ENCODE measurements at places on chromosomes 5 and 9.

- DNase-seq = no peak
These were observed 78.3 kb upstream of the LIFR start for GRCh38 chr5:38634568-38635369.

DNA sequence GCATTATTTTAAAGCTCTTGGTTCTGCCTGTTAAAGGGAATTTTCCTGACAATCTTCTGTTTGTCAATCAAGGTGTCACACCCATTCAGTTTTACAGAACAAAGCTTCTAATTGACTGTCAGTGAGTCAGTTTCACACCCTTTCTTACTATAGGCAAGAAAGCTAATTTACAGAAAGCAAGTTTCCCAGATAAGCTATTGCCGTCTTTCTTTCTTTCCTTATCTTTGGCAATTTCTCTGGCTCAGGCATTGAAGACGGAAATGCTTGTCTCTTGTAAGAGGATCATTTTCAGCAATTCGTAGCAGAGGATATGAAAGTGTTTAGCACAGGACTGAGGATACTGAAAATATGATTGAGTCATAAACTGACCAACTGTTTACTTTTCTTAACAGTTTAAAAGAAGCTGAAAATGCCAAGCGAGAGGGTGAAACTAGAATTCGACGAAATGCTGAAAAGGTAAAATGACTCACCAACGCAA, 27.0 kb downstream of the SPINK5 start:
- DNase-seq = no peak

GRCh38 chr5:181223058-181223728, at the start of gene TRIM41:
Gene TRIM41, plus strand, starts transcription at chr5:181223281. Its CDS starts 719 bp downstream, at chr5:181224000.
- peak; percentile 95 for DNase-seq

GRCh38 chr9:83060556-83060955, 2.4 kb downstream of the RASEF start:
- no peak for DNase-seq

DNA sequence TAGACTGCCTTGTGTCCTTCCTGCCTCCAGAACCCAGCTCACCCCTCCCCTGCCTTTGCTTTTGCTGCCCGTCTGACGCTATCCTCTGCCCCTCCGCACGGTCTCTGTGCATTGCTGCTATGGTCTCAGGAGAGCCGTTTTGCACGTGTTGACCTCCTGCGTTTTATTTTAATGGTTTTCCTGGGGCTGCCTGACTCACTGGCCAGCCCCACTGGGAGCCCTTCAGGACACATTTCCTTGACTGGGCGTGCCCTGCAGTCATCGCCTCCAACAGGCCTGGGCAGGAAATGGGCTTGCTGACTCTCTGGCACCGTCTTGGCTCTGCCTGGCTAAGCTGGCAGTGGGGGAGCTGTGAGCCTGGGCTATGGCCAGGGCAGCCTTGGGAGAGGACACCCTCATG, 17.9 kb upstream of the ASS1 start:
- DNase-seq = no peak

GRCh38 chr5:126098330-126099017, 324.7 kb upstream of the GRAMD2B start:
- no peak for DNase-seq

DNA sequence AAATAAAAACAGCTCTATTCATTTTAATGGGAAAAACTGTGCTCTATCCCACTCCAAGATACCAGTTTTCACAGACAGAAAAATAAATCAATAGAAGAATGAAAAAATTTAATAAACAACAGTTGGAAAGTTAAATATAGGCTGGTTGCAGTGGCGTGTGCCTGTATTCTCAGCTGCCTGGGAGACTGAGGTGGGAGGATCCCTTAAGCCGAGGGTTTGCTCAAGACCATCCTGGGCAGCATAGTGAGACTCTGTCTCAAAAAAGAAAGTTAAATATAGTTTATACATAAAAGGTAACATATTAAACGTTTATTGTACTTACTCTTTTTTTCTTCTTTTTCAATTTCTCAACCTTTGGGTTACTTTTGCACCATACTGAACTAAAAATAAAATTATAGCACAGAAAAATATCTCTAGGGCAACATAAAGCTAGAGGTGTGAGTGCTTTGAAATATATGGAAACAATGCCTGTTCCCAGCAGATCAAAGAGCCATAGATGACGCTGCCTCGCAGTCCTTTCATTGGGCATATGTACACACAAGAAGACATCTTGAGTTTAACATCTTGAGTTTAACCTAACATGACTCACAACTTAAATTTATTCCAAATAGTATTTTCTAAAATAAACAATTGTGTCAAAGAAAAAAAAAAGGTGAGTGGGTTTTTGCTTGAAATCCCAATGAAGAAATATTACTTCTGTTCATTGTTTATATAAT, 25.7 kb upstream of the KLF9 start:
- DNase-seq = no peak

GRCh38 chr9:109507421-109507838, 9.3 kb upstream of the PTPN3 start:
- no peak for DNase-seq

GRCh38 chr5:177980743-177981151, 15.3 kb downstream of the PROP1 start:
- no peak for DNase-seq

DNA sequence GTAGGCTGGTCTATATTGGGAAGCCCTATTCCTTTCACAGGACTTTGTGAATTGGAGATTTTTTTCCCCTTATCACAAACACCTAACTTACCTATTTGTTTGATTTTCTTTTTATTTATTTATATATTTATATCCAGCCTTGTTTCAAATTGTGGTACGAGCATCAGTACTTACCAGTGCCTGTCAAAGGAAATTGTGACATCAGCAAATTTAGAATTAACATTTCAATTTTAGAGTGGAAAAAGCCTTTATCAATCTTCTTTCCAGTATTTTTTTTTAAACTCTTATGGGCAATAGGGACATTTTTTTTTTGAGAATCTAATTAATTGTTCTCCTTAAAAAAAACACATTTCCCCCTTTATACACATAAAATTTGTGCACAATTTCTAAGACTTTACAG, 790.2 kb downstream of the PRELID2 start:
- no peak for DNase-seq

DNA sequence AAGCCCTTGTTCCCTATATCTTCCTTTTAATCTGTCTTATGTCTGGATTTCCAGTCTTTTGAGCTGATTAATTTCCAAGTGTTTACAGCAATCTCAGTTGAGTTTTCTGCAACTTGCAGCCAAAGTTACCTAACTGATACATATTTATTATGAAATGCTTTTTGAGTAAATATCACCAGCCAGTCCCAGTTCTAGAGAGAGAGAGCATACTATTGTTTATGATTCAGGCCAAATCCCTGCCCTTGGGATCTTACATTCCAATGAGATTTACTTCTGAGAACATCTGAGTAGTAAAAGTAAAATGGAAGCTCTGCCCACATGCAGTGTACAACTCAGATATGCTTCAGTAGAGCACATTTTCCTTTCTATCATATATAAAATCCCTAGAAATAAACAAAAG, 661.7 kb downstream of the KCTD16 start:
- no peak for DNase-seq

DNA sequence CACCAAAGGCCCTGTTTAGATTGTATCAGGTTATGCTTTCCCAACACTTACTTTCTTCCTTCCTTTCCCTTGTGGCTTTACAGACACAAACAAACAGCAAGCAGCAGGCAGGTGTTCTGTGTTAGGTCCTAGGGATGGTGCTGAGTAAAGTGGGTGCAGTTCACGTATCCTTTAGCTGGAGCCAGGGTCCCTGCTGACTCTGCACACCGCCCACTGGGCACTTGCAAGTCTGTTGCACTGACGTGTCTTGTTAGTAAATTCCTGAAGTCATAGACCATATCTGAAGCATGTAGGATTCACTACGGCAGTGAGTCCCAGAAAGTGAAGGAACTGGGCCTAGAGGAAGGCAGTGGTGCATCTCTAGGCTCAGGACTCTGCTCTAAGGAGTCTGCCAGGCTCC, 96.5 kb downstream of the DAPK1 start:
- no peak for DNase-seq

- no peak for DNase-seq
These were observed 64.9 kb downstream of the CDC42SE2 start for GRCh38 chr5:131328536-131329285.

GRCh38 chr5:161022151-161022550, 170.1 kb upstream of the ATP10B start:
- DNase-seq = no peak

- no peak for DNase-seq
These were observed 17.3 kb downstream of the RIOK2 start for GRCh38 chr5:97165726-97166125.

- no peak for DNase-seq
These were observed 3.1 kb downstream of the ANXA1 start for GRCh38 chr9:73154722-73155121.

- no peak for DNase-seq
These were observed 16.0 kb downstream of the OR13J1 start for GRCh38 chr9:35854091-35854762.

GRCh38 chr5:77262697-77263096, 52.2 kb downstream of the PDE8B start:
- DNase-seq = no peak
